ENCODE measurements at places on chromosomes 6 and 20.
A peak's percentile ranks its signal among the peaks of the same experiment; 100 is the strongest.

DNA sequence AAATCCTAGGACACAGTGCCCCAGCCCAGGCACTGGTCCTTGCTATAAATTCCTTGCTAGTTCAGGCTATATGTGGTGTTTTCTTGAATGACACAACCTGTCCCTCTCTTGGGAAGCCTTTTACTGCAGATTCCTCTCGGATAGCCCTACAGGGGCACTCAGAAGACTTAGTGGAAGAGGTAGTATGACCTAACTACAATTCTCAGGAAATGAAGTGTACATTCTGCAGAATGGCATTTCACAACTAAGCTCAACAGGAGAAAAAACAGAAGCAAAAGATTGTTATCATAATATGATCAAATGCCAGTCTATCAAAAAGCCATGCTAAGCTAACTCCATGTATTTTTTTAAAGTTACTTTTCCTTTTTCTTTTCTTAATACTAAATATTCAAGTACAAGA is 66.3 kb upstream of the FBXL4 start:
- peak; percentile 23 for DNase-seq

GRCh38 chr6:168804331-168804730 is 363.3 kb downstream of the SMOC2 start:
- no peak for DNase-seq

DNA sequence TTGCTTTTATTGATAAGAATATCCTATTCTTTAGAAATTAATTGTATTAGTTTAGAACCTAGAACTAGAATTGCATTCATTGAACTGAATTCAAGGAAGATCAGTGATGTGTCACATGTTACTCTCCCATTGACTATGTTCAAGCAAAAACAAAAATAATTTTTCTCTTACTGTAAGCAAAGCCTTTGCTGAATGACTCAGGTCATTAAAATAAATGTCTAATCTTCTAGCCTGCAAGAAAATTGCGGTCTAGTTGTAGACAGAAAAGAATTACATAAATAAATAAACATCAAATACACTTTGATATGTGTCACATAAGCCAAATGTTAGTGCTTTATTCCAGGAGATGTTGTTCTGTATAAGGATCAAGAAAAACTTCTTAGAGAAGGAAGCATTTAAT is 387.9 kb downstream of the ADGRB3 start:
- peak; percentile 66 for DNase-seq

GRCh38 chr20:20970841-20971240 is 135.3 kb downstream of the LINC00237 start:
- no peak for DNase-seq

DNA sequence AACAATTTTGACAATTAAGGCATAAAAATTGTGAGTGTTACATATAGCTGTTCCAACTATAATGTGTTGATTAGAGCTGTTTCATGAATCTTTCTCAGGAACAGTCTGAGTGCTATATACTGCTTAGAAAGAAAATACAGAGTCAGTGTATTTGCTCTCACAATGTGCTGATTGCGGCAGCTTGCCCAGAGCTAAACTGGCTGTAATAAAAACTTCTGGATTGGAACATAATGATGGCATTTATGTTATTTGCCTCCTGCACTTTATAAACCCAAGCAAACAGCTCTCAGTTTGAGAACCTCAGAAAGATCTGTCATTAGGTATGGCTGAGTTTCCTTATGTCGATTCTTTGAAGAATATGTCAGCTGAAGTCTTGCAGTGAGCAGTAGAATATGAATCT is 29.5 kb downstream of the FLRT3 start:
- no peak for DNase-seq

DNA sequence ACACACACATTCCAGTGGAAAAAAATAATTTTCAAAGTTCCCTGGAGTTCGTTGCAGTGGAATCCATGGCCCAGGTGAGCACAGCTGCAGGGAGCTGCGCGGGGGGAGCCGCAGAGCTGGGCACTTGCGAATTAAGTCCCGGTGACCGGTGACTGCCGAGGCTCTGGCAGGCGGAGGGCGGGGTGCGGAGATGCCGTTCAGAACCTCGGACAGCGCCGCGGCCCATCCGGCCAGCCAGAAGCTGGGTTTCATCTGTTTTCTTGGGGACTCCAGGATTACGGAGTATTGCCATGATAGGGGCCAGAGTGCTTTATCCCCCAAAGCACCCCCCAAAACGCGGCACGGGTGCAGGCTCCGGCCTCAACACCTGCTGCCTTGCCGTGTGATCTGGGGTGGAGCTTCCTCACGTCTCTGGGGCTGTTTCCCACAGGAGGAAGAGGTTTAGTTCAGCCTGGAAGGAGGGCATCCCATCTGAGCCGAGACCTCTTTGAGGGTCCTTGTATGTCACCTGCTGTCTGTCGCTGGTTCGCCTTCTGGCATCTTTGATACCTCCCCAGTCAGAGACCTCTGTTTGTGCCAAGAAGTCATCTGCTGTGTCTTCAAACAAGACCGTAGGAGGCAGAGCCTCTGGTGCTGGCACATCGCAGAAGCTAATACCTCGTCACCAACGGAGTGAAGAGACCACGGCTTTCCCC is 99.4 kb downstream of the YTHDF1 start:
- DNase-seq: no peak

GRCh38 chr6:43657221-43657802 is 12.5 kb downstream of the RSPH9 start:
- DNase-seq: no peak

- DNase-seq: no peak
Observed at GRCh38 chr20:57272883-57273535, 6.6 kb upstream of the BMP7 start.

DNA sequence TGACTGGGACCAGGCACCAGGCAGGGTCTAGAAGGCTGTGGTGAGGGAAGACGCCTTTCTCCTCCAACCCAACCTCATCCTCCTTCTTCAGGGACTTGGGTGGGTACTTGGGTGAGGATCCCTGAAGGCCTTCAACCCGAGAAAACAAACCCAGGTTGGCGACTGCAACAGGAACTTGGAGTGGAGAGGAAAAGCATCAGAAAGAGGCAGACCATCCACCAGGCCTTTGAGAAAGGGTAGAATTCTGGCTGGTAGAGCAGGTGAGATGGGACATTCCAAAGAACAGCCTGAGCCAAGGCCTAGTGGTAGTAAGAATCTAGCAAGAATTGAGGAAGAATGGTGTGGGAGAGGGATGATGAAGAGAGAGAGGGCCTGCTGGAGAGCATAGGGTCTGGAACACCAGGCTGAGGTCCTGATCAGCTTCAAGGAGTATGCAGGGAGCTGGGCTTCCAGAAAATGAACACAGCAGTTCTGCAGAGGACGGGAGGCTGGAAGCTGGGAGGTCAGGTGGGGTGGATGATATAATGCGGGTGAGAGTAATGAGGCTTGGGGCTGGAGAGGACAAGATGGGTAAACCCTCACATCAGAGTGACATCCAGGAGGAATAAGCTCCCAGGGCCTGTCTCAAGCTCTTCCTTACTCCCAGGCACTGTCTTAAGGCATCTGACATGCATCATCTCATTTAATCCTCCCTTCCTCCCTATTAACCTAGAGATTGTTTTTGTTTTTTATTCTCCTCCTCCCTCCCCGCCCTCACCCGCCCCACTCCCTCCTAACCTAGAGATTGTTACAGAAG is 45.2 kb upstream of the TTPAL start:
- no peak for DNase-seq

- DNase-seq: no peak
Observed at GRCh38 chr6:98931696-98932095, 16.1 kb downstream of the FBXL4 start.

GRCh38 chr20:36312724-36313441 is 6.7 kb downstream of the DLGAP4 start:
- DNase-seq: no peak

- no peak for DNase-seq
Observed at GRCh38 chr20:6718662-6719368, 48.7 kb upstream of the BMP2 start.

GRCh38 chr20:25254571-25254970 is 6.7 kb downstream of the PYGB start:
- DNase-seq: no peak

DNA sequence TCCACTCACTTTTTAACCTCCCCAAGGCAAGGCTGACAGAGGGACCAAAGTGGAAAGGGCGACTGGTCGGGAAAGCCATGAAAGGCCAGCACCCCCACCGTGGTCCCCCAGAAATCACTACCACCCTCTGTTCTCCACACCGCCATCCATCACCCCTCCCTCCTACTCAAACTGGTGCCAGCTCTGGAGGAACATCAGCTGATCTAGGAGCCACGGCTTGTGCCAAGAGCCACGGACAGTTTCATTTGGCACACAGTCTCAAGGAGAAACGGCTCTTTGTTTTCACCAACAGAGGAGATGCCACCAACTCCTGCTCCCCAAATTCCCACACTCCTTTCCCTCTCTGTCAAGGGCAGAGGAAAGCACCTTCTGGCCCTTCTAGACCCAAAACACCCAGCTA is 26.0 kb downstream of the TBC1D7 start:
- no peak for DNase-seq

DNA sequence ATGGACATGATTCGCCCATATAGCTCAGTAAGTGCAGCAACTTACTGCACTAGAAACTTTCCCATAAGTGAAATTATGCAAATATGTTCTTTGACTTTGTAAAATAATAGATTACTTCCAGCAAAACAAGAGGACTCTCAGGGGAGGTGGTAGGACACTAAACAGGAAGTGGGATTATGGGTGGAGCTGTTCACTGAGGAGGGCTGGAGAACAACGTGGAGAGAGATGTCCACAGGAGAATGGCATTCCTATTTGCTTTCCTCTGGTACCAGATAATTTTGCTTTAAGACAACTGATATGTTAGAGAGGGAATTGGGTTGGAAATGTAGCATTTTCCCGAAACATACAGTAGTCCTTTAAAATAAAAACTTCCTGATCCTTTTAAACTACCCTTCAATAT is 3.7 kb downstream of the TPD52L1 start:
- DNase-seq: no peak

GRCh38 chr6:108113557-108114519 is 39.3 kb upstream of the OSTM1 start:
- DNase-seq: peak; percentile 48

Measured in fibroblast of skin of abdomen (primary cell).